ENCODE measurements at places on chromosomes 13 and 19.

GRCh38 chr13:26257049-26257448 lies 3.1 kb downstream of the CDK8 start:
- no peak for DNase-seq

DNA sequence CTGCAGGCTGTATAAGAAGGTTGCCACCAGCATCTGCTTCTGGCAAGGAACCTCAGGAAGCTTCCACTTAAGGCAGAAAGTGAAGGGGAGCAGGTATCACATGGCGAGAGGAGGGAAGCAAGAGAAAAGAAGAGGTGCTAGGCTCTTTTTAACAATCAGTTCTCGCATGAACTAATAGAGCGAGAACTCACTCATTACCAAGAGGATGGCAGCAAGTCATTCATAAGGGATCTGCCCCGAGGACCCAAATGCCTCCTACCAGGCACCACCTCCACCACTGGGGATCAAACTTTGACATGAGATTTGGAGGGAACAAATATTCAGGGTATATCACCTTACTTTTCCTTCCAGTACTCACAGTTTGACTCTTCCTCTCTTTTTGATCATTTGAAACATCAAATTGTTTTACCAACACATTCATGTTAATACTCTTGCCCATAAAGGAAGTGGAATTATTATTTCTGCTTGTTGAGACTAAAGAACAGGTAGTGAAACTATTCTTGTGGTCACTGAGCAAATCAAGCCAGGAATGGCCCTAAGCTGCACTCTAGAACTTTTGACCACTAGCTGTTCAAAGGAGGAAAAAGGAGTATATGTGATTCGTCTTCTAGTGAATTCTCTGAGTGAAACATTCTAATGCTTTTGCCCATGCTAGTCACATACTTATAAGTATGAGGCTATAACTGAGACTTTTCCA lies 45.0 kb downstream of the LACC1 start:
- DNase-seq, result no peak

GRCh38 chr13:49908637-49909036 lies 27.5 kb downstream of the SPRYD7 start:
- DNase-seq, result no peak

- DNase-seq, result no peak
Observed at GRCh38 chr19:6032827-6033226, 54.9 kb upstream of the RANBP3 start.

- no peak for DNase-seq
Observed at GRCh38 chr13:70183041-70183440, 74.8 kb upstream of the KLHL1 start.

DNA sequence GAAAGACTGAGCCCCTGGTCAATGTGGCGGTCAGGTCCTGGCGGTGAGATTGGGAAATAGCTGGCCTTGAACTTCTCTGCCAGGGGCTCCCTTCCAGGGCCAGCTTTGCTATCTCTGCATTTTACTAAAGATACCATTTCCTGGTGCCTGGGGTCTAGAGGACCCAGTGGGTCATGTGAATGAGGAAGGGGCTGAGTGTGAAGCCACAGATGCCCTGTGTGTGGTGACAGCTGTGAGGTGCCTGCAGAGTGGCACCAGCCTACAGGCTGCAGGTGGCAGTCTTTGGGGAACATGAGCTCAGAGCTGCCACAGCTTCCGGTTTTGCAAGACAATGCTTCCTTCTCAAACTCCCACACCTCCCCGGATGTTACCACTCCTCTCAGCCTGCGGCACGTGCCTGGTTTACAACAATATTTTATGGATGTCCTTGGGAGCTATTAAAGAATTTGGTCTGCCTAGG lies 5.2 kb upstream of the MLNR start:
- no peak for DNase-seq

- DNase-seq, result no peak
Observed at GRCh38 chr13:82938644-82939043, 943.6 kb downstream of the SLITRK1 start.

DNA sequence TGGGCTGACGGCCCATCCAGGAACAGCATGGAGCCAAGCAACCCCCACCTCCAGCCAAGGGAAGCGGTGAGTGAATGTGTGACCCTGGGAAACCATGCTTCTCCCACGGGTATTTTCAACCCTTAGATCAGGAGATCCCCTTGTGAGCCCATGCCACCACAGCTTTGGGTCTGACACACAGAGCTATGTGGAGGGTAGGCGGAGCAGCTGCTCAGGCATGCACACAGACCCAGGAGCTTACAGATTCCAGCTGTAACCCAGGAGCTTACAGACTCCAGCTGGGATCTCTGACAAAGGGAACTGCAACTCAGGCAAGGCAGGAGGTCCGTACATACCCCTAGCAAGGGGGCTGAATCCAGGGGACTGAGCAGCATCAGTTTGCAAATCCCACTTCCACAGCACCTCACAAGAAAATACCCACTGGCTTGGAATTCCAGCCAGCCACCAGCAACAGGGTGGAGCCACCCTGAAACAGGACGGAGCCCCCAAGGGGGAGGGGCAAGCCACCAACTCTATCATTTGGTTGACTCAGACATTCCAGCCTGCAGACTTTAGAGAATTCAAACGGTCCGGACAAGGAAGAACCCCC lies 40.8 kb upstream of the RFXAP start:
- DNase-seq, result peak; percentile 31

DNA sequence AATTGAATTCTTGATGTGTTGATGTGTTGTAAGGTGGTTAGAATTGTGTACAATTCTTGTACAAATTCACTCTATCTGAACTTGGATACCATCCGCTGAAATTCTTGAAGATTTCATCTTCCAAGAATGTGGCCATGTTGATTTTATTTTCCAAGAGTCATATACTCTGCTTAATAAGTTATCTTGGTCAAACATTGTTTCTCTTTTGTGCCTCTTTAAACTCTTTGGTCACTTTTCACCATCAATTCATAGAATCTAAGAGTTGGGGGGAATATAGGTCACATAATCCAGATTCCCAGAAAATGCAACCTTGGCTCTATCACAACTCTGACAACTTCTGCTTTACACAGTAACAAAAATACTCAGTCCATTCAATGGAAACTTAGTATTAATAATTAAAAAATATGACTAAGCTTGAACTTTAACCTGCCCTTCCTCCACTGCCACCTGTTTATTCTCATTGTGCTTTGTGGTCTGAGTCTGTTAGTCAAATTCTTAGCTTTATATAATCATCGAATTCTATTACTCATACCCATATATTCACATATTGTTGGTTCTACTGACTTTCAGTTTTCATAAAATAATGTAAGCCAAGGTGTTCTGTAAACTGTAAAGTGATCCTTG lies 373.2 kb downstream of the LMO7 start:
- no peak for DNase-seq

DNA sequence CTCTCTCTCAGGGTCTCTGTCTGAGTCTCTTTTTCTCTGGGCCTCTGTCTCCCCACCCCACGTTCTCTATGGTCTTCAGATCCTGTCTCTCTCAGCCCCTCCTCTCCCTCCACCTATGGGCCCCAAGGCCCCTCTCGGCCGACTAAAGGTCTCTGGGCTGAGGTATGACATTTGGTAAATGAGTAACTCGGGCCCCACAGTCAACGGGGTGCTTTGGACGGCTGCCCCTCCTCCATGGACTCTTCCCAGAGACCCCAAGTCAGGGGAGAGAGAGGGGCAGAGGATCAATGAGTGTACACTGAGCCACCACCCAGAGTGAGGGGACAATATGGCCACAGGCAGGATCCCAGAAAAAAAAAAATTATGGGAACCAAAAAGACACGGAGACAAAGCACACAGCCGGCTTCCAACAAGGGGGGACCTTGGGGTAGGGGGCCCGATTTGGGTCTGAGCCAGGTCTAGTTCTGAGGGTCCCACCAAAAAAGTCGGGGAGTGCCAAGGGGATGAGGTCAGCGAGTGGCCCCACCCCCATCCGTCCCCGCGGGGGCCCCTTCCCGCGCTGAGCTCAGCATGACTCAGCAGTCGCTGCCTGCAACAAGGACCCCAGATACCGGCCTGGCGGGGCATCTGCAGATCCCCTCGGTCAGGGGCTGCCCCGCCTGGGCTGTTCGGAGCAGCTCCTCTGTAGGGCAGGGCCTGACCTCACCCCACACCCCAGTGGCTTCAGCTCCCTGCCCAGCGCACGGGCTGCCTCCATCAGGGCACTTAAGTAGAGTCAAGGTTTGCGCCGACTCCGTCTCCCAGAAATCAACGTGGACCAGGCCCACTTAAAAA lies 1.5 kb upstream of the FTL start:
- peak; percentile 84 for DNase-seq

GRCh38 chr19:35352177-35352447 lies 4.4 kb downstream of the FFAR1 start:
- DNase-seq, result no peak

DNA sequence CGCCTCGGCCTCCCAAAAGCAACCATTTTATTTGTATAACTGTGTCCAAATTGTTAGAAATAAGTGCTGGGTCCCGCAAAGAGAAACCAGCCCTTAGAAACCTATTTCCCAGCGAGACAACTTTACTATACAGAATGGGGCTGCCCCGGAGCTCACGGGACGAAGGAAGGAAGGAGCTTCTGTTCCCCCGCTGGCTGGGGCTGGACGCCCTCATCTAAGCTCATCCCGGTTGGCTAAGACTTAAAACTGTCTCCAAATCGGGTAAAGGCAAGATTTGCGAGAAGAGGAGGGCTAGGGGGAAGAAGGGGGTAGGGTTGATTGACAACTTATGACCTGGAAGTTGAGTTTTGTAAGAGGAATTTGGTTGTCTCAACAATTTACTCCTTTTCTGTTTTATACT lies 12.3 kb upstream of the BSG start:
- DNase-seq, result no peak

DNA sequence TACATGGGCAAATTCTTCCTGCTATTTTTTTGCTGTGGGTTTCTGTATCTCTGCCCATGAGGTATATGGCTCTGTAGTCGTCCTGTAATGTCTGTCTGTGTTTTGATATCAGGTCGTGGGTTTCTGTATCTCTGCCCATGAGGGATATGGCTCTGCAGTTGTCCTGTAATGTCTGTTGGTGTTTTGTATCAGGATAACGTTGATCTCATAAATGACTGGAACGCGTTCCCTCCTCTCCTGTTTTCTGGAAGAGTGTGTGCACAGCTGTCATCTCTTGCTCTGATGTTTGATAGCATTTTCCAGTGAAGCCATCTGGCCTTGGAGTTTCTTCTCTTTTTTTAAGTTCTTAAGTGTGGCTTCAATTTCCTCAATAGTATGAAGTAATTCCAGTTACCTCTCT lies 57.2 kb downstream of the SOX1 start:
- DNase-seq, result no peak

GRCh38 chr13:75422028-75422427 lies 59.9 kb downstream of the TBC1D4 start:
- DNase-seq, result no peak

DNA sequence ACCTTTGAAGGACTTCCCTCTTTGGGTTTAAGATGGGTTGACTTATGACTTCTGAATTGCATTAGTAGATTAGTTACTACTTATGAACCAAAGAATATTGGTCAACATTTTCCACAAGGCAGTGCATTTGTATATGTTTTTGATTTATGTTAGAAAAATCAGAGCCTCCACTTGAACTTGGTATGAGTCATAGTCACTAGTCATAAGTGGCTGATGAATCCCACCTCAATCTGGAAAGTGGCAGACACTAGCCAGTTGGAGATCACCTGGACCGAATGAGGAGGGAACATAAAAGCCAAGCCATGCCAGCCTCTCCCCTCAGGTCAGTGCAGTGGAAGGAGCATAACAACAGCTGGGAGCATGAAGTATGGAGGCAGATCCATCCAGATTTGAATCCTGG lies 39.3 kb upstream of the SPART start:
- DNase-seq, result no peak

GRCh38 chr13:26280295-26280694 lies 26.4 kb downstream of the CDK8 start:
- DNase-seq, result peak; percentile 13

DNA sequence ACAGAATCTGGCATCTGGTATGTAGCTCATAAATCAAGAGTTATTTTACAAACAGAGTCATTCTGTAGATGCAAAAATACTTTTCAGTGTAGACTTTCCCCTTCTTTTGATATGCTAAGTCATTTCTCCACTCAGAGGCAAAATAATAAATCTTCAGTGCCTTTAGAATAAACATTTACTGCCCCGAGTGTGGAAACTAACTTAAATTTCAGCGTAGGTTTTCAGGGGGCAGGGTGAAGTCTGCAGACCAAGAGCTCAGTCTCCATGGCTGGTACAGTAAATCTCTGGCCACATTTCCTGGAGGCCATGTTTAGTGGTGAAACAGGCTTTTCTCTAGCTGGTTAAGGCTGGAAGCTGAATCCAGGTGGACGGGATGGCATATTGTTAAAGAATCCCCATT lies 13.1 kb upstream of the ADPRHL1 start:
- DNase-seq, result no peak

DNA sequence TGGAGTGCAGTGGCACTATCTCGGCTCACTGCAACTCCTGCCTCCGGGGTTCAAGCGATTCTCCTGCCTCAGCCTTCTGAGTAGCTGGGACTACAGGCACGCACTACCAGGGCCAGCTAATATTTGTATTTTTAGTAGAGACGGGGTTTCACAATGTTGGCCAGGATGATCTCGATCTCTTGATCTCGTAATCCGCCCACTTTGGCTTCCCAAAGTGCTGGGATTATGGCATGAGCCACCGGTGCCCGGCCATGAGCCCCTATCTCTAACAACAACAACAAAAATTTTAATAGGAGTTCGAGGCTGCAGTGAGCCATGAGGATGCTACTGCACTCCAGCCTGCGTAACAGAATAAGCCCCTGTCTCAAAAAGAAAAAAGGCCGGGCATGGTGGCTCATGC lies 5.0 kb downstream of the AP1M2 start:
- no peak for DNase-seq

DNA sequence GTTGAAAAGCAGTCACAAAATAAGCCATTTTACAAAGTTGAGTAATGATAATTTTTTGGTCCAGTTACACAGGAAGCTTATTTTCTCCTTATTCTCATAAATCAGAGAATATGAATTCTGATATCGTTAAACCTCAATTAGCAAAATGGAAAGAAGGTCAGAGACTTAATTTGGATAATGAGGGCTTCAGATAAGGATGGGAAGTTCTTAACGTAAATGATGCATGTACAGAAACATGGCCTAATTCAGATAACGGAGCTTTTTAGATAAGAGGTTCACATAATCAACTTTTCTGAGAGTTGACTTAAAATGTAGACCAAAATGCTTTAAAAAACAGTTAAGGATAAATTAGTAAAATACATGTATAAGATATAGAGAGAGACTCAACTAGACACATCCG lies 746.3 kb upstream of the SLC10A2 start:
- DNase-seq, result no peak

DNA sequence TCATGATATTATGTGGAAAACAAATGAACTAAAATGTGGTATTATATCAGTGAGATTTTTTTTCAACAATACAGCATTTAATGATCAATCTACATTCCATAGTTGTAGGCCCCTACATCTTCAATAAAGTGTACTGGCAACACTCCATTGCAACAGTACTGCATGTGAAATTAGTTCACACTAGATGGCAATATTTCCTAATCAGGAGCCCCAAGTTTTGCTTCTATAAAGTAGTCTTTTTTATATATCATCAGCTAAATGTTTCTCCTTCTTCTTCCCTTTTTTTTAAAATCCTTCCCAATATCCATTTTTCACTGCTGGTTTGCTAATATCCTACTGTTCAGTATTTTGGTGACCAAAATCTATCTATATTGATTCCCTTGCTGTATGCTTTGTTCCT lies 528.3 kb upstream of the ATXN8OS start:
- no peak for DNase-seq

GRCh38 chr19:13210339-13210775 lies 60.1 kb downstream of the IER2 start:
- no peak for DNase-seq

GRCh38 chr13:107296804-107297203 lies 728.9 kb upstream of the ARGLU1 start:
- DNase-seq, result peak; percentile 10

- DNase-seq, result no peak
Observed at GRCh38 chr13:34420702-34421346, 521.2 kb upstream of the NBEA start.

All from HTR-8/SVneo (cell line).